ENCODE measurements at places on chromosomes 12 and 14.

DNA sequence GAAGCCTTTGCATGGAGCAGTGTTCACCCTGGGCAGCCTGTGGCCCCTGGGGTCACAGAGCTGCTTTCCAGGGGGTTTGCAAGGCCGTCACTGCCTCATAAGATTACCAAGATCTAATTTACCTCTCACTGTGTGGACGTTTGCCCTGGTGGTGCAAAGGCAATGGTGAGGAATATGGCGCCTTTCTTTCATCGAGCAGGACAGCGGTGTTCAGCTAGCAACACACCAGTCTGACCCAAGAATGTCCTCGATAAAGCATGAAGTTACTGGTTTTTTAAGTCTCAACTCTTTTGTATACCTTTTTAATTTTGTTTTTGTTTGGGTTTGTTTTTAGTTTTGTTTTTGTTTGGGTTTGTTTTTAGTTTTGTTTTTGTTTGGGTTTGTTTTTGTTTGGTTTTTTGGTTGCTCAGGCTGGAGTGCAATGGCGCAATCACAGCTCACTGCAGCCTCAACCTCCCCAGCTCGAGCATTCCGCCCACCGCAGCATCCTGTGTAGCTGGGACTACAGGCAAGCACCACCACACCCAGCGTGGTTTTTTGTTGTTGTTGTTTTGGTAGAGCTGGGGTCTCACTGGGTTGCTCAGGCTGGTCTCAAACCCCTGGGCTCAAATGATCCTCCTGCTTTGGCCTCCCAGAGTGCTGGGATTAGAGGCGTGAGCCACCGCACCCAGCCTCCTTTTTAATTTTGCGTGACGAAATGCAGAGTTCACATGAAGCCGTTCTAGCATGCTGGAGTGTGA, 57.9 kb downstream of the PPP2R5C start:
- DNase-seq = no peak

DNA sequence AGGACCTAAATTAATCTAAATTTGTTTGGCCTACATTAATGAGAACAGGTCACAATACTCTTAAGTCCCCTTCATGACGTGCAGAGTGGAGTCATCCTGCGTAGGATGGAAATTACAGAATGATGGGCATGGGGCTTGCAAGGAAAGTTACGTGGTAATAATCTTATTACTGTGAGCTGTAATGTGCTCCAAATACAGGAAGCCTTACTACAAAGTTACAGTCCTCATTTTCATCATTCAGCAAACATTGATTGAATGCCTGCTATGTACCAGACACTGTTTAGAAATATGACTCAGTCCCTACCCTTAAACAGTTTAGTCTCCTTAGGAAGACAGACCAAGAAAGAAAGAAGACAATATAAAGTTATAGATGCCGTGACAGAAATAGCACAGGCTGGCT, 9.4 kb downstream of the HIGD1C start:
- DNase-seq = no peak

GRCh38 chr12:66236969-66237368, 48.0 kb downstream of the IRAK3 start:
- DNase-seq = no peak

- DNase-seq = no peak
Measured at GRCh38 chr12:118760623-118761022, 220.7 kb upstream of the SRRM4 start.

- no peak for DNase-seq
Measured at GRCh38 chr12:116919247-116919661, 8.5 kb downstream of the FBXW8 start.

- peak; percentile 13 for DNase-seq
Measured at GRCh38 chr12:110134691-110135411, 10.7 kb downstream of the IFT81 start.

GRCh38 chr12:48712209-48712608, 4.3 kb downstream of the CCNT1 start:
- no peak for DNase-seq

GRCh38 chr12:49548822-49549648, 10.2 kb downstream of the KCNH3 start:
- no peak for DNase-seq

DNA sequence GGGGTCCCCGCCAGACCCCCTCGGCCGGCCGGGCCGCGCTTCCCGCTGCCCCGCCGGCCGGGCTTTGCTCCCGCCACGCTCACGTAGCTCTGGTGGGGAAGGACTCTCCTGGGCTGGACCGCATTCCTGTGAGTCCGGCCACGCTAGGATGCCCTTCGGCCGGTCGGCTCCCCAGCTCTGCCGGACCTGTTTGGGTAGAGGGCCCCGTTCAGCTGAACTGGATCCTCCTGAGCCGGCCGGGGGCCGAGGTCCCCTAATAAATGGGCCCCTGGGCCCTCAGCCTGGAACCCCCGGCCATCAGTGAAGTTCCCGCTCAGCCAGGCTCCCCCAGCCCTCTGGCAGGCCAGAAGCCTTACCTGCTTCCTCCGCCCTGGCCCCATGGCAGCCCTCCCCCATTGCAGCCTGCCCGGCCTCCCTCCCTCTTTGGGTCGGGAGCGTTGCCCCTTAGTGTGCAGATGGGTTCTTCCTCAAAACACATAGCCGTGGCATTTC, 593 bp downstream of the UNC119B start:
- no peak for DNase-seq

DNA sequence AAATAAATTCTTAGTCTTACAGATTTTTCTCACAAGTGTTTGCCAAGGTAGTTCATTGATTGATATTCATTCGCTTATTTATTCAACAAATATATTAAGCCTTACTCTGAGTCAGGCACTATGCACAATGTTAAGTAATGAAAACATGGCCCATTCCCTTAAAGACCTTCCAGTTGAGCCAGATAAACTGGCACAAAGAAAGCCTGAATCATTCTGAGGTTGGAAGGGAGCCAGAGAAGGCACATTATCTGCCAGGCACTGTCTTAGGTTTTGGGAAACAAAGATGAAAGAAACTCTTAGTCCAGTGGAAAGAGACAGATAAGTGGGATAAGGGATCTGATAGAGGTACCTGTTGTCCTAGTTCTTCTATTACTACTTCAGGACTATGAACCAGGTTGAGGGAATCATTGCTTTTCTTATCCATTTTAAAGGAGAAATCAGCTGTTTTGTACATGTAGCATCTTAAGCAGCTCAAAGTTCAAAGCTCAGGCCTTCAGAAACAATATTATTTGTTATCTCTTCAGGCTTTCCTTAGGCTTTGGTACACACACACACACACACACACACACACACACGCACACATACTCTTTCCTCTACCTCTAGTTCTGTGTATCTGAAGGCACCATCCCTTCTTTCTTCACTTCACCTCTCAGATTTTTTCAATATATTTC, 27.0 kb downstream of the PDE6H start:
- no peak for DNase-seq

- DNase-seq = no peak
Measured at GRCh38 chr14:95659293-95659989, 26.8 kb upstream of the TCL1B start.

GRCh38 chr12:70842942-70843341, 77.6 kb downstream of the PTPRR start:
- DNase-seq = no peak

GRCh38 chr12:120994059-120994458, 15.7 kb downstream of the HNF1A start:
- no peak for DNase-seq

- peak; percentile 43 for DNase-seq
Measured at GRCh38 chr12:10722502-10722904, 620 bp downstream of the YBX3 start.

GRCh38 chr14:91284146-91284790, 39.8 kb upstream of the GPR68 start:
- peak; percentile 39 for DNase-seq

DNA sequence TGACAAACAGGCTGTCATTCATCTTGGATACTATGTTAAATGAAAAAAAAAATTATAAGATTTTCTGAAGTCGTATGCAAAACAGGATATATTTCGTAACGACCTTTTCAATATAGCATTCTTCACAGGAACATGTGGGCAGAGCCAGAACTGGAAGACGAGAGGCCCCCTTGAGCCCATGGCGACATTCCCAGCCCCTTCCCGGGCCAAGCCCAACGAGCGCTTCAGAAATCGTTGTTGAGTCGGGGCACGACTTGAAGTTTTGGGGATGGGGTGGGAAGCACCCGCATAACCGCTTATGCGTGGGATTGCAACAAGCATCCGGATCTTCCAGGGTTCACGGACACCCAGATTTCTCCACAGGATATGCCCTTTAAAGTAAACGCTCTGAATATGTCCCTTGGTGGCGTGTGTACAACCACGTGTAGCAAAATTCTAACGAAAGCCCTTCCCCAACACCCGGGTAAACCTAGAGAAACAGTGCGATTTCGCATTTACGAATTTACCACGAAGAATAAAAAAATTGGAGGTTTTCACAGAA, 736 bp downstream of the C14orf39 start:
- no peak for DNase-seq

- DNase-seq = no peak
Measured at GRCh38 chr12:88057994-88058718, 29.0 kb upstream of the C12orf50 start.

- no peak for DNase-seq
Measured at GRCh38 chr12:12499909-12500604, 62.6 kb downstream of the DUSP16 start.

- DNase-seq = no peak
Measured at GRCh38 chr14:104595116-104595675, 9.4 kb downstream of the TMEM179 start.

DNA sequence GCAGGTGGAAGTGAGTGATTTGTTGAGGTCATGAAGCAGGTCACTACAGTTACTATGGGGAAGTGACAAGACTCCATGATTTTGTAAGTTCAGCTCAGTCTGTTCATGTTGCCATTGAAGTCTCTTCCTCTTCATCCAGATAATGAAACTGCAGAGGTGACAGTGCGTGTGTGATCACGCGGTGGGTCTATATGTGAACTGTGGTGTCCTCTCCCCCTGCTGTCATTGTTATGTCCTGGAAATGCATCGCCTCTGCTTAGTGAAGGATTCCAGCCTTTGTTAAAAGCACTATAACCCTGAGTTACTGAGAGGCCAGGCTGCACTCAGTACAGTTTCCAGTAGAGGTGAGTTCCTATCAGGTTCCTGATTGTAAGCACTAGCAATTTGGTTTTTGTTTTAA, 216.2 kb upstream of the RMST start:
- DNase-seq = no peak

DNA sequence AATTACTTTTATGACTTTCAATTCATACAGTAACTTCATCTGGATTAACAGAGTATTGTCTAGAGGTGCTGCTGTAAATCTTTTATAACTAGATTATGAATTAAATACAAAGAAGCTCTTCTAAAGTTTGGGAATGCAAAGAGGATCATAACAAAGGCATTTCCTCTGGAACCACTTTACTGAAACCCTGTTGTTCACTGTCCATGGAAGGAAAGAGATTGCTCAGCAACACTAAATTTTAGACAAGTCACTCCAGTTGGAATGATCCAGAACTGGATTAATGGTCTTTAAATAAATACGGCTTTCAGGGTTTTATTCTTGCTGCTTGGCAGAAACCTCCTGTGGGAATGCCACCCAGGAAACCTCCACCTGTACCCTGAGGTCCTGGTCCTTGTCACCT, 250.6 kb downstream of the KSR2 start:
- DNase-seq = no peak

DNA sequence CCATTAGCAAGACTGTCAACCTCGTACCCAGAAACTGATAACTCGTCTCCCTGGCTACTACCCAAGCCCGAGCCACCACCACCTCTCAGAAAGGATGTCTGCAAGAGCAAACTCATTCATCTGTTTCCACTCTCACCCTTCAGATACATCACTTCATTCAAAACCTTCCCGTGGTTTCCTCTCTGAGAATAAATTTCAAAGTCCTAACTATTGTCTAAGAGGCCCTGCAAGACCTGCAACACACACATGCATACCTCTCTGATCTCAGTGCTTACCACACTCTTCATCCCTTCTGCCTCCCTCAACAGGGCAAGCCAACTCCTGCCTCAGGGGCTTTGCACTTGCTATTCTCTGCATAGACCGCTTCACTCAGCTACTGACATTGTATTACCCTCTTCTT, 40.6 kb downstream of the PPP1R13B start:
- DNase-seq = no peak

DNA sequence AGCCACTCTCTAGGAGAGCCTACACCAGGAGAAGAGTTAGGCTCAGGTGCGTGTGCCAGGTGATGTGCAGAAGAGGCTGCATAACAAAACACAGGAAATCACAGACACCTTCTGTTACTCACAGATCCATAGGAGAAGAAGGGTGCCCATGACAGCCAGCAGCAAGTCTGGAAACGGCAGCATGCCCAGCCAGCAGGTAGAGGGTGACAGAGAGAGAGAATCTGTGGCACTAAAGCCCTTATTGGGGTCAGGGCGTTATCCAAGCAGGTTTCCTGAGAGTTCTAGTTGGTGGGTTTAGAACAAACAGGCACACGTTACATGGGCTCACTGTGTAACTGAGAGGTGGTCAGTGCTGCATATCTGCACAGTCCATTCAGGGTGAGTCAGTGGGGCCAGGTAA, 14.9 kb upstream of the SLC8A3 start:
- DNase-seq = no peak

DNA sequence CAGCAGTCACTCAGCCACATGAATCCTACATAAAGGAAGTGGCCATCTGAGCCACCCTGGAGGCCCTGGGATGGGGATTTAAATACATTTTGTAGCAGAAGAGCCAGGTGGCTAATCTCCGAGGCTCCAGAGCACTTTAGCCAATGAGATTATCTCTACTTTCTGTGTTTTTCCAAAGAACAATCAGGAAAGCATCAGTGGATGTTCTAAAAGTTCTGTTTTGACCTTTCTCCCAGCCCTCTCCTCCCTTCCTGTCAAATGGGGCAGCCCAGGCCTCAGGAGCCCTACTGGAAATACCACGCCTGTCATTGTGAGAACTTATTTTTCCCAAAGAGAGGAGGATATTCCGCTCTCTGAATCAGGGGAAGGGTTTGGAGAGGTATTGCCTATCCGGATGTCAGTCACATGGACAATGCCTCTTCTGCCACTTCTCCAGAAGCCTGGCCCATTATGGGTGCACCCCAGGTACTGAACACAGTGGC, 336.8 kb upstream of the FKBP4 start:
- no peak for DNase-seq

GRCh38 chr12:55974308-55974730, 441 bp downstream of the RAB5B start:
- peak; percentile 26 for DNase-seq

- no peak for DNase-seq
Measured at GRCh38 chr14:65704437-65704836, 291.9 kb downstream of the FUT8 start.

GRCh38 chr12:33581613-33582122, 142.0 kb upstream of the SYT10 start:
- DNase-seq = no peak

Measured in amniotic stem cell (primary cell).